ENCODE measurements at places on chromosomes 2 and 18.

GRCh38 chr2:233815861-233816260, 37.7 kb downstream of the MROH2A start:
- no peak for DNase-seq

DNA sequence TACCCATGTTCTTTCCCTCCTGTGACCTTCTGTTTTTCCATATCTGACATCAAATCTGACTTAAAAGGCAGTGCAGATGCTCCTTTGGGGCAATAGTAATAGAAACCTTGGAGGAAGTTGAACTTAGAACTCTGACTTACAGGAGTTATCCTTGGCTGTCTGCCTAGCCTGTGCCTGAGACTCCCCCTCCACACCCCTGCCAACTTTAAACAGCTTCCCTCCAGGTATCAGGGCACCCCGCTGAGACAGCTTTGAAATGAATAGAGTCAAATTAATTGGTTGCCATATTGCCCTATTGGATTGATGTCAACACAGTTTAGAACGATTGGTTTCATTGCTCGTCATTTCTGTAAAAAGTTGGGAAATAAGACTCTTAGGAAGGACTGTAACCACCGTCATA, 322.0 kb downstream of the PRKCE start:
- no peak for DNase-seq

- DNase-seq, result no peak
Observed at GRCh38 chr2:216109962-216110614, 940 bp downstream of the XRCC5 start.

- no peak for DNase-seq
Observed at GRCh38 chr18:70576276-70577022, 287.6 kb downstream of the SOCS6 start.

- DNase-seq, result no peak
Observed at GRCh38 chr2:240806006-240806405, 14.0 kb downstream of the KIF1A start.

GRCh38 chr2:226797989-226798421, 1.6 kb downstream of the IRS1 start:
- no peak for DNase-seq

DNA sequence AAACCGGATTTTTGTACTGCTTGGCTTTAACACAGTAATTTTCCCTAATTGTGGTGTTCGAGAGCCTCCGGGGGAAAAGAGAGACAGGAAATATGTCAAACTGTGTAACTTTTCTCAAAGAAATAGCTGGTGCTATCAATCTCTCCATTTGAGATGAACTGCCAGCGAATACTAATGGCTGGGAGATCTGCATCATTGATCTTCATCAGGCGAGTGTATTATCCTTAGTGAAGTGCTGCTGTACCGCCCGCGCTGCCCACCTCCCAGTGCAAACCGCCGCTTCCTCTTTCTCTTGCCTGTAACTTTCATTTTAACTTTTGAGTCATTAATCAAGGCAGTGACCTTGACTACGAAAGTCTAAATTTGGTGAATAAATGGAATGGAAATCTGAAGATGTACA, 246.1 kb upstream of the ST6GAL2 start:
- no peak for DNase-seq

GRCh38 chr2:133732982-133733900, 165.0 kb upstream of the NCKAP5 start:
- DNase-seq, result no peak

Measured in CD4-positive, alpha-beta T cell treated with Interleukin-15 for 1 hour (primary cell).